Testis (tissue), 5 donors: ENCODE measurements at places on chromosomes 4 and X. TPM values are rescaled to one million over a fixed set of nuclear protein-coding genes. Genes with fewer than 3 reads are reported as not detected.

- peak overlapping the region; percentile 89 for H3K27ac ChIP-seq
- no peaks in the 10 kb centered on the region for H3K4me1 ChIP-seq
- no peak for DNase-seq
Measured at GRCh38 chrX:119942831-119943184, 743 bp downstream of the NKAP start.

- no peaks in the 10 kb centered on the region for H3K27me3 ChIP-seq
- H3K4me3 ChIP-seq, result no peak overlapping the region
- no peaks in the 10 kb centered on the region for H3K4me1 ChIP-seq
- H3K27ac ChIP-seq, result no peak overlapping the region
Measured at GRCh38 chr4:187744911-187745310, 250.7 kb upstream of the ZFP42 start.

DNA sequence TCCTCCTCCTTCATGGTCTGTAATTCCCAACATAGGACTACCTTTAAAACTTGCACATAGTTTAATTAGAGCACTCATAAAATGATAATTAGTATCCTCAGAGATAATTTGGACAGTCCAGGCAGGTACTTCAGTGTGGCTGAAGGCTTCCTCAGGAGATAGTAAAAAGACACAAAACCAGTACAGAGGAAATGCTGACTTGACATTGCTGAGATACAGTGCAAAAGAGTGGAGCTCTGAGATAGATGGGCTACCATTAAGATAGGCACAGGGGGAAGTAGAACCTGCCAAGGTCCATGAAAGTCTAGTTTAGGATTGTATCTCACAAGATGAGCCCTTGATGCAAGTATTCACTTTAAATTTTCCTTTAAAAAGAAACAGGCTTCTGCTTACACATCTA, 91.0 kb downstream of the USP9X start:
- no peaks in the 10 kb centered on the region for H3K27me3 ChIP-seq
- no peak overlapping the region for H3K4me3 ChIP-seq
- no peaks in the 10 kb centered on the region for H3K36me3 ChIP-seq
- no peaks in the 10 kb centered on the region for H3K4me1 ChIP-seq

The MAGEA2 gene
- total RNA-seq, result 9.2 TPM

The CYTL1 gene
- total RNA-seq, result 0.39 TPM
